Astrocyte (in vitro differentiated cells and primary cell): ENCODE measurements at places on chromosomes 7 and 10. TPM values are rescaled to one million over a fixed set of nuclear protein-coding genes. Genes with fewer than 3 reads are reported as not detected.

DNA sequence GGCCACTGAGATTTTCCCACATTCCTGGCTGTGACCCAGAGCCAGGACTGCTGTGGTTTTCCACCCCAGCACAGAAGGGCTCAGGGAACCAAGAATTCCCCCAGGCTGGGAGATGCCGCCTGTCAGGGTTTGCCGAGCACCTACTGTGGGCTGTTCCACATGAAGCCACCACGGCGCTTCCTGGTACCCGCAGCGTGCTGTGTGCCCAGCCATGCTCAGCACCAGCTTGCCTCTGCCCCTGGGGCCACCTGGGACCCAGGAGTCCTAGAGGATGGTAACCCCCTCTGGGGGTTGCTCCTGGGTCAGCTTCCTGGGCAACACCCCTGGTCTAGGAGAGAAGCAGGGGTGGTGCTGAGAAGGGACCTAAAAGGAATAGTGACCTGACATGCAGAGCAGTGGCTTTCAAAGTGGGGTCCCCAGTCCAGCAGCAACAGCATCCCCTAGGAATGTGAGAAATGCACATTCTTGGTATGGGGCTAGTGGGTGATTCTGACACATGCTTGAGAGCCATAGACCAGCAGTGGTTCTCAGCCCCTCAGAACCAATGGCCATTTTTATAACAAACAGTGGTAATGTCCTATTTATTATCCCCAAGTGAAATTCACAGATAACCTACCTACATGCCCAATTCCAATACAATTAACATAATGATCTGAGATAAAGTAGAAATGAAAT, 53.4 kb downstream of the TSPAN15 start:
- no peak for DNase-seq

DNA sequence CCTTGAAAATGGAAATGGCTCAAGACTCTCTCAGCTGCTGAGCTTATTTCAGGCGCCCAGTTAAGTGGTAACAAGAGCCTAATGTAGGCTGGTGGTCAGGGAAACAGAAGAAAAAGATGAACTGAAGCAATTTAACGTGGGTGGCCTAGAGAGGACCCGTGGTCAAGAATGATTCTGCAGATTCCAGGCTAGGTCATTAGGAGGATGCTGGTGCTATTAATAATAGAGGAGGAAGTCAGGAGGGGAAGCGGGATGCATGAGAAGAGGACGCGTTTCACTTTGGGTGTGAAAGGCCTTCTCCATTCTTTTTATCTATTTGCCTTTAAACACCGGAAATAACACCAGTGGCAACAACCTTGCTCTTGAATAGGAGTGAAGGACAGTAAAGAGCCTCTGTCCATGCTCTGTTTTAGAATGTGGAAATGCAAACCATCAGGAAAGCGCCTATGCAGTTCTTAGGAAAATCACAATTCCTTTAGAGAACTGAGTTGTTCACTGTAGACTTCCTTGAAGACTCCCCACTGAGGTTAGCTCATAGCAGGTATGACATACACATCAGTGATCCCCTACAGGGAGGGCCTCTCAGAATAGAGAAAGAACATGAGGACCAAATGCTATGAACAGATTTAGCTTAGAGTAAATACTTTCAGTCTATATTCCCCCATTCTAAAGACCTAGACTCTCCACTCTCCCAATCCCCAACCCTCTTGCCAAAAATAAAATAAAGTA, 8.6 kb downstream of the LIPA start:
- DNase-seq = no peak

DNA sequence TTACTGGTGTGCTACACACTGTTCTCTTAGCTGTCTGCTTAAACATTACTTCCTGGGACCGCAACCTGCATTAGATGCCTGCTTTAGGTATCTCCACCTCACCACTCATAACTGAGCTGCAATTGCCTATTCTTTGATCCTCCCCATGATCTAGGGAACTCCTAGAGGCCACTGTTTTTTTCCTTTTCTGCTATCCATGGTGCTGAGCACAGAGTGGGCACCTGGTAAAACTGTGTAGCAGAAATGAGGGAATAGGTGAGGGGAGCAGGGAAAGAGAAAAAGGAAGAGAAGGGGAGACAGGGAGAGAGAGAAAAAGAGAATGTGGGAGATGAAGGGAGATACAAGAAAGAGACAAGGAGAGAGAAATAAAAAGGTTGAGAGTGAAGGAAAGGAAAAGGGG, 434.9 kb downstream of the ADRA2A start:
- DNase-seq = no peak

DNA sequence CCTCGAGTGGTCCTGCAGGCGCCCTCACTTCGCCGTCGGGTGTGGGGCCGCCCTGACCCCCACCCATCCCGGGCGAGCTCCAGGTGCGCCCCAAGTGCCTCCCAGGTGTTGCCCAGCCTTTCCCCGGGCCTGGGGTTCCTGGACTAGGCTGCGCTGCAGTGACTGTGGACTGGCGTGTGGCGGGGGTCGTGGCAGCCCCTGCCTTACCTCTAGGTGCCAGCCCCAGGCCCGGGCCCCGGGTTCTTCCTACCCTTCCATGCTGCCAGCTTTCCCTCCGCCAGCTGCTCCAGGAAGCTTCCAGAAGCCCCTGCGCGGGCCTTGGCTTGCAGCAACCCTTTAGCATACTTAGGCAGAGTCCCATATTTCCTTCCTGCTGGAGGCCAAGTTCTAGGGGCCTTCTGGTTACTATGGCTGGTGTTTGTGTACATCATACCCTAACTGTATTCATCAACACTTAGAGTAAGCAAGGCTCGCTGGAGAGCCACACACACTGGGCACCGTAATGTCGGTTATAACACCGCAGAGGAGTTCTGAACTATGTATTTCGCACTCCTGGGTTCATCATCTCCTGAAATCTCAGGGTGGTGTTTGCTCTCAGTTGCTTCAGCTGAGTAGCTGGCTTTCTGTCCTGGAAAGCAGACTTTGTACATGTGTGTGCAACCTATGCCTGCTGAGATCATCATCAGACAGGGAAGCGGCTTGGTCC, 471 bp downstream of the MGMT start:
- no peak for DNase-seq

DNA sequence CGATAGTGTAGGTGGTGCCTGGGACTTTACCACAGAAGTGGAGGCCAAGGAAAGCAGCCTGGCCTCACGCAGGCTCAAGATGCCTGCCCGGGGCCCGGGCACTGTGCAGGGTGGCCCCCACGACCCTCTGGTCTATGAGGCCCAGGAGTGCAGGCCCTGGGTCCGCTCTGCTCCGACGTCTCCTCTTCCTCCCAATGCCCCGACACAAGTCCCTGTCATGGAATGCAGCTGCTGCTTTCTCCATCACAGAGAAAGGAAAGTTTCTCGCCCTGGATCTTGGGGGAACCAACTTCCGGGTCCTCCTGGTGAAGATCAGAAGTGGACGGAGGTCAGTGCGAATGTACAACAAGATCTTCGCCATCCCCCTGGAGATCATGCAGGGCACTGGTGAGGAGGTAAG, 28.3 kb upstream of the HK1 start:
- DNase-seq = no peak

- no peak for DNase-seq
Measured at GRCh38 chr10:34933676-34934075, 118.6 kb upstream of the PARD3 start.

DNA sequence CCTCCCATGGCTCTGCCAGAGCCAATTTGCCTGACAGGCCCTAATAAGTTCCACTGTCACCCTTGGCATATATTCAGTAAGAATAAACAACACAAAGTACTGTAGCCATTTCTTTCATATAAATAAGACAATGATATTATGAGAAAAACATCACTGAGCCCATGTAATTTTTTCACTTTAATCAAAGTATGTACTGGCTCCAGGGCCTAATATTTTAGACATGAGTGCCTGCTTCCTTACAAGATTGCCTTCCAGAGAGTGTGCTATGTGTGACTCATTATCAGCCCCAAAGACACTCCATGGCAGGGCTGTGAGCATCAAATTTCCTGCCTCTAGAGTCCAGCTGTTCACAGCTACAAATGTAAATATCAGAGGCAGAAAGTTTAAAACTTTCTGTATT, 297.6 kb downstream of the LHFPL3 start:
- no peak for DNase-seq

DNA sequence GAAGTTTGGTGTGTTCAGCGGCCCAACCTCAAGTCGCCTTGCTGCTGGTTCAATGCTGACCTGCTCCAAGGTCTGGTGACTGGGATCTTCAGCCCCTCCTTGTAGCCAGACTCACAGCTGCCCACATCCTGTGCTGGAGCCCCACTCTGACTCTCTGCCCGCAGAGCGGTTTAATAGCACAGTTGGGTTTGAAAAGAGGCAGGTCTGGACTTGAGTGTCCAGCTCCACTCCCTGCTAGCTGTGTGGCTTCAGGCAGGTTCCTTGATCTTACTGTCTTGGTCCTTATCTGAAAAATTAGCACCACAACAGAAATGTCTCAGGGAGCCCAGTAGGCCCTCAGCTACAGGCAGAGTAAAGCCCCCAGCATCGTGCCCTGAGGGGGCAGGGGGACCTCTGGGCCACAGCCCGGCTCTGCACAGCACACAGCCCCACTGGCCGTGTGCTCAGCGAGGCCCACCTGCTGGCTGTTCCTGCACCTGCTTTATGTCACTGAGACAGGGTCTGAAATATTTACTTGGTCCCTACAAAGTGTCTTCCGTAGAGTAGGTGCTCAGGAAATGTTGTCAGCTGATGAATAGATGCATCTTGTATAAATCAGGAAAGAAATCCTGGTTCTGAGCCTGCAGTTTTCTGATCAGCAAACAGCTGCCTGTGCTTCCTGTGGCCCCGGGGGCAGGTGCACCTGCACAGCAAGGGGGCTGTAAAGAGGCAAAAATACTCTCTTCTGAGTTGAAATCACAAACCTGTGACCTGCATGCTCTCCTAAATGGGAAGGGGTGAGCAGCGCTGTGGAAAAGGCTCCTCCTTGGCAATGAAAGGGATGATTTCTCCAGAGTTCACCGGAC, 155.5 kb downstream of the SVIL start:
- peak; percentile 42 for DNase-seq

DNA sequence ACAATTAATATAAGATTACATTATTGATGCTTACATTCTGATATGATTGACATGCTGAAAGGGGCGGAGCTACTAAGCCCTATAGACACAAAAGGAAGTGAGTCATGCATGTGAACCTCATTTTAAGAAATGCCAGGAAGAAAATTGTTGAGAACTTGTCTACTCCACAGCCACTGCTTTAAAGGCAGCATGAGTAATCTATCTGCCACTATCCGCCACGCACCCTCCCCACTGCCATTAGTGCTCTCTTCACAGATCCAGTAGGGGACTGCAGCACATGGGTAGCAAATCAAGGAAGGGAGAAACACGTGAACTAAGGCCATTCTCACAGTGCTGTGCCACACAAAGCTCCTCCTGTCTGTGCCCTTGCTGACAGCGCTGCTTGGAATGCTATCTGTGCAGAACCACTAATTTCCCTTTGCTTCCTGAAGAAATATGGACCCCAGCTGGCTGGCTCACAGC, 524.8 kb downstream of the GRM8 start:
- peak; percentile 62 for DNase-seq

TRA2A gene
- 72.4 and 86.0 TPM in 2 replicates for total RNA-seq

CPVL gene
- total RNA-seq = 16.3 and 22.2 TPM in 2 replicates

ATRNL1 gene
- total RNA-seq = 15.8 and 17.5 TPM in 2 replicates

CLDN3 gene
- 0.68 TPM in 1 of 2 replicates, not detected in the other for total RNA-seq

NODAL gene
- 0.43 TPM in 1 of 2 replicates, not detected in the other for total RNA-seq

TMEM176A gene
- total RNA-seq = 0.31 TPM in 1 of 2 replicates, not detected in the other

ATP6V1F gene
- 193 TPM in 2 replicates for total RNA-seq

PILRA gene
- total RNA-seq = 2.3 and 3.0 TPM in 2 replicates

ELN gene
- total RNA-seq = 0.75 and 0.89 TPM in 2 replicates

NEUROG3 gene
- total RNA-seq = not detected in 2 replicates
